ENCODE measurements at places on chromosomes 7 and 10.

- DNase-seq: no peak
Measured at GRCh38 chr10:120666308-120666707, 184.9 kb upstream of the WDR11 start.

DNA sequence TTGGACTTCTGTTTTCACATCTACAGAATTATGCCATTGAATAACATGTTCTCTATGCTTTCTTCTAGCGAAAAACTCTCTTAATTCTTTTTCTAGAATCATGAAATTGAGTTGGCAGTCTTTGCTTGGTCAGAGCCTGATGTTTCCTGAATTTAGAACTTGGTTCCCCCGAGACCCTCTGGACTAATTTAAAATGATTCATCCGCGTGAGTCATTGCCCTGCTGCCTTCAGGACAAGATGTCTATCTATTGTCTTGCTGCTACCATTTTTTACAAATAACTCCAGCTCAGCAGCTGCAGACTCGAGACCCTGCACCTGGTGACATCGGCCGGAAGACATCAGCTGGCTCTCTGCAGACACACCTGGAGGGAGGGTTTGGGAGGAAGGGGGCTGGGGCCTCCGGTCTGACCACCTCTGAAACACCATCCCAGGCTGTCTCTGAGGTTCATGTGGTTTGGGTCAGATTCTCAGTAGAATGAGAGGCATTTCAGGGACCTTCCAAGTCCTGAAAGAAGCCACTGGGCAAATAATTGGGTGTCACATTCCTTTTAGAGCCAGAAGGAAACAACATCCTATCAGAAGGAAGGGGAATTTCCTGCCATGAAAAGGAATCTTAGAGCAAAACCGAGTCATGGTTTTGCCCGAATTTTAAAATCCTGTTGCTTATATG lies 20.9 kb upstream of the KLF6 start:
- DNase-seq: no peak

DNA sequence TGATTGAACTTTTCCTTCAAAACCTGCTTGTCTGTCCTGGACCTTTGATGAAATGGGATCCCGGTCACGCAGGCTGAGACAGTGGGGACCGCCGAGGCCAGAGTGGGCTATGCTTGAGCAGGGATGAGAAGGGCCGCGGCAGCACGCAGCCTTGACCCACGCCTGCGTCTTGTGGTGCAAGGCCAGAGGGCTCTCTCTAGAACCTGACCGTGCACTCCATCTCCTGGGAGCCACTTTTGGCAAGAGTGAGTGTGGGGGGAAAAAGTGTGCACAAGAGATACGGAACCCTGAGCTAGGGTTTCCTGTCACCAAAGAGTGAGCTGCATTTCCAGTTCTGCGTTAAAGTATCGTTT lies 42.4 kb downstream of the WIPI2 start:
- DNase-seq: no peak

DNA sequence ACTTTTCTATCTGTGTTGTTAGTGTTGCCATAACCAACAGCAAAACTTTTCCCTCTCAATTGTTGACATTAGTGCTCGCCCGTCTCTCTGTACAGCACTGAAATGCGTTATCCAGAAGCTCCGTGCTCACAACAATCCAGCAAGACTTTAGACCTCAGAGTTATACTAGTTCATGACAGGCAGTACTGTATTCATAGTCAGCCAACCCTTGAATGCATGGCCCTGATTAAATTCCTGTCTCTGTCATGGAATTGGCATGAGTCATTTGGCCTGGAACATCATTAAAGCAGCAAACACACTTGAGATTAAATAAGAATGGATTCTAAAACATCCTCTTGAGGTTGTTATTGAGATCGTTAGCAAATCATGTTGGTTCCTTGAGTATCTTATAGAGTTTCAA lies 405.5 kb upstream of the C7orf33 start:
- no peak for DNase-seq

DNA sequence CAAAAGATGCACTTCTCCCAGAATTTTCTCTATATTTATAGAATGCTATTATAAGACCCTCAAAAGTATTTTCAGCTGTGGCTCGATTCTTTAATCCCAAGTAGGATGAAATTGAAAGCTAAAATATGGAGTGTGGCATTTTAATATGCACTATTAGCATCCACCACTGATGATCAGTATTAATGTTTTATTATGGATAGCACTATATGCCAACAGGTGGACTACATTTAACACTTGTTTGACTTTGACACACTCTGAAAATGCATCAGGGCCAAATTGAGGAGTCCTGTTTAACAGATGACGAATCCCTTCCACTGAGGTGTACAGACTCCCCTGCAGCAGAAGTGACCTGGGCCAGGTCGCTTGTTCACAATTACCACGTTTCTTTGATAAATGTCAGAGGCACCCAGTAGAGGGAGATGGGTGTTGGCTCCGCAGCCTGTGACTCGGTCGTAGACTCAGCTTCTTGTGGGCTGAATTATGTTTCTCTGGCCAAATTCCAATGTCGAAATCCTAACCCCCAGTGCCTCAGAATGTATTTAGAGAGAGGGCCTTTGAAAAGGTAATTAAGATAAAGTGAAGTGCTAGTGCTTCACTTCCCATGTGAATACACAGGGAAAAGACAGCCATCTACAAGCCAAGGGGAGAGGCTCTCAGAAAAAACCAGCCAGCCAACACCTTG lies 48.1 kb downstream of the WIPF3 start:
- no peak for DNase-seq

DNA sequence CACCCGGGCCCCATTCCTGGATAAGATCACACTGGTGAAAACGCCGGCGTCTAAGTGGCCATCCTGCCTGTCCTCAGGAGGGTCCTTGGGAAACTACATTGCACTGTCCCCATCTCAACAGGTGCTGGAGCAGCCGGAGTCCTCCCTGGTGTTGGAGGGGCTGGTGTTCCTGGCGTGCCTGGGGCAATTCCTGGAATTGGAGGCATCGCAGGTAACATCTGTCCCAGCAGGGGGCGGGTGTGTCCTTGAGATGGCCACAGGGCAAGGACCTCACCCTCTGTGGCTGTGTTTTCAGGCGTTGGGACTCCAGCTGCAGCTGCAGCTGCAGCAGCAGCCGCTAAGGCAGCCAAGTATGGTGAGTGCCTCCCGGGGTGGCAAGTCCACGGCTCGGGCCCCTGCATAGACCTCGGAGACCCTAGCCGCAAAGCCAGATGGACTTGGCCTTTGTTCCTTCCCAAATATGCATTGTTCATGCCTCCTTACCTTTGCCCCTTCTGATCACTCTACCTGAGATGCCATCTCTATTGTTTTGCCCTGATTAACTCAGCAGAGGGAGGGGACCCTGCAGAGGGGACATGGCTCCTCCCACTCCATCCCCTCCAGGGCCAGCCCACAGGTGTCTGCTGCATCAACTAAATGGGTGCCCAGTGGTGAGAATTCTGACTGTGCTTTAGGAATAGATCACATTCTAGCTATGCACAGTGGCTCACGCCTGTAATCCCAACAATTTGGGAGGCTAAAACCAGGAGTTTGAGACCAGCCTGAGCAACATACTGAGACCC lies 23.8 kb downstream of the ELN start:
- DNase-seq: no peak

GRCh38 chr10:112979927-112980326 lies 29.9 kb downstream of the TCF7L2 start:
- DNase-seq: no peak

DNA sequence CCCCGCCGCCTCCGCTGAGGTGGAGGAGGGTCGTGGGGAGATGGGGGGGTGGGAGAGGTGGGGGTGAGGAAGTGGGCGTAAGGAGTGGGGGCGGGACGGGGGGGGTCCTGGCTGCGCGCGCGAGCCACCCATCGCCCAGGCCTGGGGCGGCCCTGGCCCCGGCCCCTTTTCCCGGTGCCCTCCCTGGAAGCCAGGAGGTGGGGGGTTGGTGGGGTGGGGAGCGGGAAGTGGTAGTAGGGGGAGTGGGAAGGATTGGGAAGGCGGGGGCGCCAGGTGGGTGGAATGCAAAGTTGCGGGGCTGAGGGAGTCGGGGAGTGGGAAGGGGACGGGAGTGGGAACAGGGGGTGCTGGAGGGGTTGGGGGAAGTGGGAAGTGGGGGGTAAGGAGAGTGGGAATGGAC lies 319 bp upstream of the MMD2 start:
- DNase-seq: no peak
